ENCODE measurements at places on chromosomes 6 and 20.

DNA sequence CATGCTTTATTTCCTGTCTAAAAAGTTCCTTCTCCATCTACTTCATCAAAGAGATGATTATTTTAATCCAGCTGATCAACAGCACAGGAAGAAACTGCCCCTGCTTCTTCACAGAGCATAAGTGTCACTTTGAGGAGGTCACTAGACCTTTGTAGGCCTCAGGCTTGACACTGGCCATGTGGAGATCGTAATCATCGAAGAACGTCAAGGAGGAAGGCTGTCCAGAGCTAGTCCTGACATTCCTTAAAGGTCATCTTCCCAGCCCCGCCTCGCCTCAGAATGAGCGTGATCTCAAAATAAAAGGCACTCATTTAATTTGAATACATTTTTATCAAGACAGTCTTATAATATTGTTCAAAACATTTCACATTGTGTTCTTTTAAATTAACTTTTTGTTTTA lies 445.7 kb upstream of the CDH4 start:
- no peak for DNase-seq

GRCh38 chr6:142301651-142302391 lies at the start of gene ADGRG6:
TSS of gene ADGRG6 (plus strand) at chr6:142302007. CDS start at chr6:142302330, 323 bp downstream.
- DNase-seq, result peak; percentile 48

- DNase-seq, result no peak
Observed at GRCh38 chr20:16004108-16004854, 569.0 kb downstream of the KIF16B start.

DNA sequence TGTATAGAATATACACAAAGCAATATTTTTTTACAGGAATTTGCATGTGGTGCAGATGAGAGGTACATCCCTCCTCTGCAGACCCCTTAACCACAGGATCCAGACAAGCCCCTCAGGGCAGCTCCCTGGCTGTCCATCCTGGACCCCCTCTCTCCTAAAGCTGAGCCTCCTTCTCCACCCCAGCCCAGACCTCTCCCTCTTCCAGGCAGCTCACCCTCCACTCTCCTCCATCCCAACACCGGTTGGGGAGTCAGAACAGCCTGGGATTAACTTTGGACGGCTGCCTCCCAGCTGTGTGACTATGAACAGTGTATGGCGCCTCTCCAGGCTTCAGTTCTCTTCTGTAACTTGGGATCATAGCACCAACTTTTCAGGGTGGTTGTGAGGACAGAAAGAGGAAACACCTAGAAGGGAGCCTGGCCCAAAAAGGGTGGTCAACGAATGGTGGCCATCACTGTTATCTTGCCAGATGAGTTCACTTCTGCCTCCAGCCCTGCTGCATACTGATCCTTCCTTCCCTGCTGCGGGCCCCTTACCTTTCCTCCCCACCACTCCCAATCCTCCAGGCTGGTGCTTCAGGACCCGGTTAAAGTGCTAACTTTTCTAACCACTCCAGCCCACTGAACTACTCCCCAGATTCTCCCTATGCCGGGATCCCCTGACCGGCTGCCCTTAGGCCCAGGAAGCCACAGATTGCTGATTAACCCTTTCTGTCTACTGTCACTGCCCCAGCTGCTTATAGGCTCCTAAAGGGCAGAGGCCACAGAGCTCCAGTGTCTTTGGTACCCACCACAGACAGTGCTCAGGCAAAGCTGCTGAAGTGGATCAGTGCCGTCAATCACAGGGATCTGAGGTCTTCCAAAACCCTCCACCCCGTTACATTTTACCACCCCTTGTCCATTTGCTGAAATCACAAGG lies 55.9 kb downstream of the GPR6 start:
- DNase-seq, result no peak
